T follicular helper cell (primary cell): ENCODE measurements at places on chromosomes 2 and 18.

DNA sequence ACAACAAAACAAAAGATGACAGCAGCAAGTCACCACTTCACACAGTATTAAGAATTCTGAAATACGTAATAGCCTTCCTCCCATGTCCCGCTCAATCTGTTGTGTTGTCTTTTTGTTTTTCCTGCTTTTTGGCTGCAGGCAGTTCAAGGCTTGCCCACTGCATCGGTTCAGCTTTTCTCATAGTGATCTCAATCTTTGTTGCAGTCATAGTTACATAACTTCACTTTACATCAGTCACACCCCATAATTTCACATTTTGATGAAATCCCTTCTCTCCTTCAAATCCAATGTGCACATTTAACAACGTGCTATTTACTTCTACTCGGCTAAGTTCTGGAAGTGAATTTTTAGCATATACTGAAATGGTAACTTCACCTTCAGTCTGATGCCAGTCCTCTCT, 33.8 kb upstream of the HAAO start:
- DNase-seq: no peak

- no peak for DNase-seq
These were observed 33.2 kb upstream of the FHOD3 start for GRCh38 chr18:36264283-36264682.

DNA sequence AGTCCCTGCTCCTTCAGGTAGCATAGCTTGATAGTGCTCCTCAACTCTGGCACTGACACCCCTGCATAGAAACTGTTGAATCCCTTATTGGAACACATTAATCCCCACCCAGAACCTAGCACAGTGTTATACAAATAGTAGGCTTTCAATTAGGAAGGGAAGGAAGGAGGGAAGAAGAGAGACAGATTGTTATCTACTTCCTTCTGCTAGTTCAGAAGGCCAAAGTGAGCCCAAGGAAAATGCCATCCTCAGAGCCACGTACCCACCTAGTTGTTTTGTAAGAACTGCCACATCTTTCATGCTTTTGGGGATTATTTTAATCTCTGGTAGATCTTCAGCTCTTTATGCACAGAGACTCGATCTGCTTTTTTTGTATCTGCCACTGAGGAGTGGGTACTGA, 75.1 kb downstream of the CLHC1 start:
- DNase-seq: no peak

DNA sequence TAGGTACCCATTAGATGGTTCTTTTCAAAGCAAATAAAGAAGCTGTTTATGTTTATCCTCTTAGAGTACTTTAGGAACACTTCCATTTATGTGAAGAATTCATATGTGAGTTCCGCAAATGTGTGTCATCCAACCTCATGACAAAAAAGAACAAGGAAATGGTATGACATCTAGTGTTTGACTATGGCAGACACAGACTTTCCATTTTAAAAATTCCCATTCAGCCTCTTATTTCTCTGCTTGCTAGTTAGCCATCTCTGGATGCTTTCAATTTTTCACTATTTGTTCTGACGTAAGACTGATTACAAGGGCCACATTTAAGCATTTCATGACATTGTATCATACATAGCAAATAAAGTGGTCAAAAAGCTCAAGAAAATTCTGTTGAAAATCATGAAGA, 103.0 kb downstream of the ZAP70 start:
- DNase-seq: no peak

DNA sequence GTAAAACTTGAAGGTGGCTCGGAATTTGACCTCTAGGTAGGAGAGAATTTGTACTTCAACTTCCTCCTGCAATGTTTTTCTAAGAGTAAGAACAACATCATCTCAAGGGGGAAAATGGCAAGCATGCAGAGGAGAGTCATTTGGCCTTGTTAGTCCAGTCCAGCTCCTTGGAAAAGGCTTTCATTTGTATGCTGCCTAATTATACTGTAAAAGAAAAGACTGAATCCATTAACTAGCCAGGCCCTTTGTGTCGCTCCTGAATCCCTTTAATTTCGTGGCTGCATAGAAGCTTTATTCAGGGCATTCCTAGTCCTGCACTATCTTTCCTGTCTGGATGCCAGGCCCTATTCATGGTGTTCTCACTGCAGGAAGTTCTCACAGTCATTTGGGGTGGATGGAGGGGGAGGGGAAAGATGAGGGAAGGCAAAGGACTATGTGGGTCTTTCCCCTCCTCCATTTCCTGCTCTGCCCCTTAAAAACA, 36.0 kb downstream of the PHLPP1 start:
- no peak for DNase-seq

DNA sequence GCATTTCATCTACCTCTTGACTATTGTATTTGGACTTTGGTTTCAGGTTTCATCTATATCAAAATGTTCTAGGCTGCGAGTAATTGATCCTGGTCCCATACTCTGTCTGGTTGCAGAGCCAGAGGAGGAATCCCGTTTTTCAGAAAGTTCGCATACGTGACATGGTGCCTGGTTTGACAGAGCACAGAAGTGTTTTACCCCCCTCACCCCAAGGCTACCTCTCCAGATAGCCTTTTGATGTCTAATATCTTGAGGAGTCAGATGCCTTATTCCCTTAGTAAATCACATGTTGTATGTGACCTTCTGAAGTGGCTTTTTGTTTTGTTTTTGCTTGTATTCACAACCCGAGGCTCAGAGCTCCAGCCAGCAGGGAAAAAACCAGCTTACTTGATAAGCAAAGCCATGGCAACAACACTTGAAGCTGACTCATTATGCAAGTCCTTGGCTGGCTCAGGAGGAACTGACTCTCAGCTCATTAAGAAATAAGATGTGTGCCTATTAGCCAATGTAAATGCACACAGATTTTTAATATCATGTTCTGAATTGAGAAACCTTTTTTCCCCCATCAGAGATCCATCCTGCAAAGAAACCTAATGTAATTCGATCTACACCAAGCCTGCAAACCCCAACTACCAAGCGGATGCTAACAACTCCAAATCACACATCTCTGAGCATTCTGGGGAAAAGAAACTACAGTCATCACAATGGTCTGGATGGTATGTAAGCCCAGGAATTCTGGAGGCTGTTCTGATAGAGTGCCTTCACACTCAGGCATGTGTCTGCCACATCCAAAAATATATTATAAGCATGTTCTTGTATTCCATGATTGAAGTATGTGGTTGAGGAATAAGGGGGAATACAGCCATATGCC, 41.4 kb downstream of the OXER1 start:
- no peak for DNase-seq

DNA sequence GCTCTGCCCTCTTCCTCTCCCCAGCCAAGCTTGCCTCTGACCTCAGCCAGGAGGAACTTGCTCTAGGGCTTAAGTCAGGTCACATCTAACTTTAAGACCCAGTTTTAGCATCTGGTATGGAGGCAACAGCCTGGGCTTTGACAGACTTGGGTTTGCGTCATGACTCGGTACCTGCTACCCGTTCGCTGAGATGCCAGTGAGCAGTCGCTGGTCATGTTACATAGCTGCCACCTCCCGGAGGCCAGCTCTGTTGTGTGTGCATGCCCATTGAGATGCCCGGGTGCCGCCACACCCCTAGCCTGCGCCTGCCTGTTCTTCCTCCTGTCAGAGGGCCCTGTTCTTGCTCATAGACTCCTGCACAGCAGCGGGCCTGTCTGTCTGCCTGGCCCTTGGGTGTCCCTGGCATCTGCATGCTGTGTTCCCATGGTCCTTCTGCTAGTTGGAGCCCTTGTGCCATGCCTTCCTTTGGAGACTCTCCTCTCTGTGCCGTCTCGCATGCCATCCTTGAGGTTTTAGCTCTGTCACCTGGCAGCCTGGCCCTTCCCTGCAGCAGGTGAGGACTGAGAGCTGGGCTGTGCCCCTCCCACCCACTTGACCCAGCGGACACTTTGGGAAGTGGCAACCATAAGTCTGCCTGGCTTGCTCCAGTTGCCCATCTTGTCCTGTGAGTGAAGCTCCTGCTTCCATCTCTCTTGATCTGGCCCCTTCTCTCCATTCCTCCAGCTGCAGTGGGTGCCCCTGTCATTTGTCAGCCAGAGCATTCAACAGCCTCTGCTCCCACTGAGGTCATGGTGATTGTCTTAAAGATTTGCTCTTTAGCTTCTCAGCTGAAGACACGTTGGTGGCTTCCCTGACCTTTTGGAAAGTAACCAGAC, 24.9 kb downstream of the ASAP2 start:
- no peak for DNase-seq

GRCh38 chr2:177282181-177282641, 17.7 kb upstream of the NFE2L2 start:
- no peak for DNase-seq

GRCh38 chr2:127585270-127585807, 49.9 kb downstream of the MYO7B start:
- DNase-seq: no peak

DNA sequence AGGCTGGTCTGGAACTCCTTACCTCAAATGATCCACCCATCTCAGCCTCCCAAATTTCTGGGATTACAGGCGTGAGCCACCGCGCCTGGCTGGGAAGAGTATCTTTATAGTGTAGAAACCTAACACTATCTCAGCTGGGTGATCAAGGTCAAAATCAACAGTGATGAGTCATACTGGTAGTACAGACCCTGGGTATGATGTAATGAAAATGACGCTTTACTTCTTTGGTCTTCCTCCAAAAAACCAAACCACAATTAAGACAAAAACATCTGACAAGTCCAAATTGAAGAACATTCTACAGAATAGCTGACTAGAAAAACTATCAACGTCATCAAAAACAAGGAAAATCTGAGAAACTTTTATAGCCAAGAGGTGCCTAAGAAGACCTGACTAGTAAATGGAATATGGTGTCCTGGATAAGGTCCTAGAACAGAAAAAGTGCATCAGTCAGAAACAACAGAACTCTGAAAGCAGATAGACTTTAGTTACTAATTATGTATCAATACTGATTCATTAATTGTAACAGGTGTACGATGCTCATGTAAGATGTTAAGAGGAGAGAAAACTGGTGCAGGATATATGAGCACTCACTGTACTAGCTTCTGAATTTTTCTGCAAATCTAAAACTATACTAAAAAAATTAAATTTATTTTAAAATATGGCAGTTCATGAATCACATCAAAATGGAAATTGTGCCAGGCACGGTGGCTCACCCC, 25.4 kb downstream of the PDCL3 start:
- no peak for DNase-seq

GRCh38 chr2:109128616-109129355, at the start of gene SH3RF3:
Gene SH3RF3 (plus strand): TSS chr2:109129205.
- DNase-seq: no peak

DNA sequence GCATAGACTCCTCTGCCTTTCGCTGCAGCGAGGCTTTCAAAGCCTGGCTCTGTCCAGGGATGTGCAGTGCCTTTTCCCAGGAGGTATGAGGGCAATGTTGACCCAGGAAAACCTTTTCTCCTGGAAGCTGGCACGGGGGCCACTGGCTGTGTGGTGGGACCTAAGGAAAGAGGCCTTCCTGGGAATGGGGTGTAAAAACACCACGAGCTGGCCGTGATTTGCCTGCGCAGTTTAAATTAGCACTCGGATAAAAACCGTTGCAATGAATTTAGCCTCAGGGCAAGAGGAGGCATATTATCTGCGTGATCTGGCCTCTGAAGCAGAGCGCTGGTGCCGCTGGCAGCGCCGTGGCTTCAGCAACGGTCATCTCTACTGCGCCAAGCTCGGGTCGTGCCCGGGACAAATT, 3.0 kb downstream of the OSR1 start:
- DNase-seq: no peak

DNA sequence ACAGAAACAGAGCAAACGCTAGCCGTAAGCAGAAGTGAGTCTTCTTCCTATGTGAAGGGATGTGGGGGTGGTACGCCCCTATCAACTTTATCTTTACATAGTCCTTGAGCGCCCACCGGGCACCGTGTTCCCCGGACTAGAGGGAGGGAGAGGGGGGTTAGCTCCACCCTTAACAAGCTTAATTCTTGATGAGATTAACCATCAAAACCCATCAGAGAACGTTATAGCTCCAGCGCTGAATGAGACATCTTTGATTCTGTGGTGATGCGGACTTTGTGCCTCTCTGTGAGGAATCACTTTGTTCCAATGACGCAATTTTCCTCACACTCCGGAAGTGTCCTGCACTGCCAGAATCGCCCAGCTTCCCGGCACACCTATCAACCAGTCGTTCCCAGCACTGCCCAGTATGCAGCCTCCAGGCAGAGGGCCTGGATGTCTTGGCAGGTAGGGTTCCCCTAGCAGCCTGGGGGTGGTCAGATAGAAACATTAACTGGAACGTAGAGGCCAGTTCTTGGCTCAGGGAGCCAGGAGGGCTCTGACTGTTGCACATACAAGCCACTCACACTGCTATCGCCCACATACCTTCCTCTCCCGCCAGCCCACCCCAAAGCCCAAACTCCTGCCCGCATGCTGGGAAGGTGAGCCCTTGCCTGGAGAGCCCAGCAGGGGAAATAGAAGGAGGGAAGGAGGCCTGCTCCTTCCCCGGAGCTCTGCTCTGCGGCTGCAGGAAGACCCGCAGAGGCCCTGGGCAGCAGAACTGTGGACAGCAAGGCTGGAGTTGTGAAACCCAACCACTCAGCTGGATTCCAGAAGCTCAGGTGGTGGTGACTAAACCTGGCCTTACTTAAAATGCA, 1.9 kb upstream of the ODC1 start:
- DNase-seq: no peak

DNA sequence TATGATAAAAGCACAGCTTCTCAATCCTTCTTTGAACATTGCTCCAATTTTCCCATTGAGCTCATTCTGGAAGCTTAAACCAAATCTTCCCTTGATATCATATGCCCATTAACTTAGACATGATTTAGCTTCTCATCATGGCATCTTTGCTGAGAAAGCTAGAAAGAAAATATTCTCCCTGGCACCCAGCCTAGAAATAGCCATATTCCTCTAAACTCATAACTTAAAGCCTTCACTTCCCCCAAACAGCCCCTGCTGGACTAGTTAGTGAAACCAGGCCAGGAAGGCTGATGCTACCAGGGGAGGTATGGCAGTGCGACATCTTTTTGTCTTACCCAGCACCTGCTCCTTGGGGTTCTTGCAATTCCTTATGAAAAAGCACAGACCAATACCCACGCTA, 4.3 kb downstream of the AAK1 start:
- DNase-seq: no peak

DNA sequence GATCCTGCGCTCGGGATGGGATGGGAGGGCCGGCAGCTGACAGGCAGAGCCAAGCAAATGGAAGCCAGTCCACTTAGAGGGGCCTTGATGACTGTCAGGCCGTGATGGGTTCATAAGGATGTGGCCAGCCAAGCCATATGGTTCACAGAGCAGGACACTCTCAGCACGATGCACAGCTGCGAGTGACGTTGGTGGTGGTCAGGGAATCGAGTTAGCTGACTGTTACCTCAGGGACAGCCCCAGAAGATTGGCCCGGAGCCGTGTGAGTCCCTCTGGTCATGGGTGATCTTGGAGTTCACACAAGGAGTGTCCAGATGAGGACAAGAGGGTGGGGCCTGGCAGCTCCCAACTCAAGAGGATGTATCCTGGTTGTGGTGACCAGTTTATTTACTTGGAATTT, 70.2 kb downstream of the TPGS2 start:
- no peak for DNase-seq
